Posterior cingulate gyrus (tissue), 11 donors: ENCODE measurements at places on chromosomes 7 and 10.

- no peak for DNase-seq
These were observed 162.7 kb downstream of the PLCE1 start for GRCh38 chr10:94156453-94156852.

DNA sequence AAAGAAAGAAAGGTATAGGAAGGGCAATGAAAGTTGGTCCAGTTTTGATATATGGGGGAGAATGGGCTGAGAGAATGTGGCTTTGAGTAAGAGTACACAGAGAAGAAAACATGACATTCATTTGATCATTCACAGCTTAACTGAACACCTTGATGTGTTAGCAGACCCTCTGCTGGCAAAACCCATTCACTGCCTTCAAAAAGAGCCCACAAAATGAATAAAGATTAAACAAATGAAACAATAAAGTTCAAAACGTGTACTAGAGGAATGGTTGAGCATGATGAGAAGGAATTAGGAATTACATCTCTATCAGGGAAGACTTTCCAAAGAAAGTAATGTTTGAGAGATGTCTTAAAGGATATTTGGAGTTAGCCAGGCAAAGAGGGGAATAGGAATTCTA is 2.1 kb downstream of the WEE2 start:
- no peak for DNase-seq

DNA sequence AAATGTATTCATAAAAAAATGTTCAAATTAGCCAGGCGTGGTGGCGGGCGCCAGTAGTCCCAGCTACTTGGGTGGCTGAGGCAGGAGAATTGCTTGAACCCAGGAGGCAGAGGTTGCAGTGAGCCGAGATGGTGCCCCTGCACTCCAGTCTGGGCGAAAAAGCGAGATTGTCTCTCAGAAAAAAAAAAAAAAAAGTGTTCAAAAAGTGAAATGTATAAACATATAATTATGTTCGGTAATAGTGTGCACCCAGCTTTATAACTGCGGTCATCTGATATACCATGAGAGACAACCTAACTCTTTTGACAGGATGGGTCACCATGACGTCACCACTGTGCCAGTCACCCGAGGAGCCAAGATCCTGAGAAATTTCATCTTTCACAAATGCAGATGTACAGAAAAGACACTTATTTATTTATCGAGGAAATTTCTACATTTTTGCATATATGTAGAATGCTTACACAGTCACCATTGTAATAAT is 594 bp upstream of the RP9 start:
- no peak for DNase-seq

- DNase-seq: no peak
These were observed 83.5 kb downstream of the SGMS1 start for GRCh38 chr10:50540069-50540825.

- DNase-seq: no peak
These were observed 77.5 kb upstream of the YAE1 start for GRCh38 chr7:39488467-39489393.

- no peak for DNase-seq
These were observed 15.4 kb downstream of the BBIP1 start for GRCh38 chr10:110903280-110904278.

DNA sequence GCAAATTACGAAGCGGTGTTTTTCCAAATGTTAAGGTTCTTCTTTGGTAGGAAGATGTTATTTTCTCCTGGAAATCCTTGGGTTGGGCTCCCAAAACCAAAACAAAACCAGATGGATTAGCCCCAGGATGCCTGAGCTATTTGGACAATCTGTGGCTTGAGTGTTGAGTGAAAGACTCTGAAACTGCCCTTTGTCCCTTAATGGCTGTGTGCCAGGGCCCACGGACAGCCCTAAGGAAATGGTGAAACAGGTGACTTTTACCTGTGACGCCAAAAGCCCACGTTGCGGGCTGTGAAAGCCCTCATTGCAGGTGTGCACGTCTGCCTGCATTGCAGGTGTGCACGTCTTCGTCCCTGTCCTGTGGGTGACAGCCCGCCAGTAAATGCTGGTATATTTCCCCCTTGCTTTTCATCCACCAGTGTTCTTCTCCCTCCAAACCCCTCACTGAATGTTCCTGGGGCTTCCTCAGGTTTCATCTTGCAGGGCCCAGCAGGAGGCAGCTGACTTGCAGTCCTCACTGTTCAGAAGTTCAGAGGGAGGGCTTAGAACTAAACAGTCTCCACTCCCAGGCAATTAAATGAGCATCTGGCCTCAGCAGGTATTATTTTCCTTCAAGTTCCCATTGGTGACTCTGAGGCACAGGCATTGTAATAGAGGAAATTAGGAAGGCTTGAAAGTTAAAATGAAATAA is 10.7 kb downstream of the PFKP start:
- no peak for DNase-seq

DNA sequence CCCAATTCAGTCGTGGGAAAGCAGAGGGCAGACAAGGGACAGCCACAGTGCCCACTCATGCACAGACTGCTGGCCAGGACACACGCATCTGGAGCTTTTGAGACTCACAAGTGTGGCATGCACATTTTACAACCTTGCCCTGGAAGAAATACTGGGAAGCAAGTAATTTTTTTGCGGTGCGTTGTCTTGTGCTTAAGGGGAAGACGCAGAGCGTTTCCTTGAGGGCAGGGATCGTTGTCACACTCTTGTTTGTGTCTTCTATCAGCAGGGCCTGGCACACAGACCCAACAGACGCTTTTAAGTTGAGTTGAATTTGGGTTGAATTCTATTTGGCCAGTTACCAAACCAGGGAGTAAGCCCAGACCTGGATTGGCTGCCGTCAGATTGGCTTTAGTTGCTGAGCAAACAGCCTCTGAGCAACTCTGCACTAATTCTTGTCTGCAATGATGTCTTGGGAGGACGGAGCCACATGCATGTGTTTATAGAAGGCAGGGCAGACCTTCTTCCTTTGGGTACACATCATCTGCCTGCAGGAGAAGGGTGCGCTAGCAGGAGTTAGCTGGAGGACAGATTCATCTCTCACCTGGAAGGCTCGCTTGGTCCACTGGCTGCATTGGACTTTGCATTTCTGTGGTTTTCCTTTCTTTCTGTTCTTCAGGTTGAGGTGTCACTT is 38.4 kb downstream of the IL2RA start:
- DNase-seq: no peak

GRCh38 chr10:125707541-125708468 is 11.7 kb upstream of the EDRF1 start:
- DNase-seq: no peak

GRCh38 chr7:82471351-82472020 is 27.9 kb upstream of the CACNA2D1 start:
- DNase-seq: no peak

DNA sequence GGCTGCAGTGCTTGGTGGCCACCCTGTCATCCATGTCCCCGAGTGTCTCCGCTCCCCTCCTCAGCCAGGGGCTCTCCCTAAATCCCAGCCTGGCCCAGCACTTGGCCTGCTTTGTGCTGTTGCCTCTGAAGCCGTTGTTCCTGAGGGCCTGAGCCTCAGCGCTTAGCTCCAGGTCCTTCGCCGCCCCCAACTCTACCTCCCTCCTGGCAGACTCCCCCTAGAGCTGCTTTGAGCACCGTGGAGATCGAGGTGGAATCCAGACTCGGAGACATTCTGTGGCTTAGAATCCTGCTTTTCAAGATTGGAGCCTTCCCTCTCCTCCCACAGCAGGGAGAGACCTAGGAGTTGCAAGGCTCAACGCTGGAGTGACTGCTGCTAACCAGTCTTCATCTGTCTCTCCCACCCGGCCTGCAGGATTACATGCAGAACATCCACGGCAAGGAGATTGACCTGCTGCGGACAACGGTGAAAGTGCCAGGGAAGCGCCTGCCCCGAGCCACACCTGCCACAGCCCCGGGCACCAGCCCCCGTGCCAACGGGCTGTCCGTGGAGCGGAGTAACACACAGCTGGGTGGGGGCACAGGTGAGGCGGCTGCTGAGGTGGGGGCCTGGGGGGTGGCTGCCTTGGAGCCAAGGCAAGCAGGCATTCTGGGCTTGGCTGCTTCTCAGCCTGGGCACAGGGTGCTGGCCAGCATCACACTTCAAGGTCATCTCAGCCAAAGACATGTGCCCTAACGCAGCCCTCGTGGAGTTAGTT is 33.3 kb downstream of the GBX1 start:
- no peak for DNase-seq

DNA sequence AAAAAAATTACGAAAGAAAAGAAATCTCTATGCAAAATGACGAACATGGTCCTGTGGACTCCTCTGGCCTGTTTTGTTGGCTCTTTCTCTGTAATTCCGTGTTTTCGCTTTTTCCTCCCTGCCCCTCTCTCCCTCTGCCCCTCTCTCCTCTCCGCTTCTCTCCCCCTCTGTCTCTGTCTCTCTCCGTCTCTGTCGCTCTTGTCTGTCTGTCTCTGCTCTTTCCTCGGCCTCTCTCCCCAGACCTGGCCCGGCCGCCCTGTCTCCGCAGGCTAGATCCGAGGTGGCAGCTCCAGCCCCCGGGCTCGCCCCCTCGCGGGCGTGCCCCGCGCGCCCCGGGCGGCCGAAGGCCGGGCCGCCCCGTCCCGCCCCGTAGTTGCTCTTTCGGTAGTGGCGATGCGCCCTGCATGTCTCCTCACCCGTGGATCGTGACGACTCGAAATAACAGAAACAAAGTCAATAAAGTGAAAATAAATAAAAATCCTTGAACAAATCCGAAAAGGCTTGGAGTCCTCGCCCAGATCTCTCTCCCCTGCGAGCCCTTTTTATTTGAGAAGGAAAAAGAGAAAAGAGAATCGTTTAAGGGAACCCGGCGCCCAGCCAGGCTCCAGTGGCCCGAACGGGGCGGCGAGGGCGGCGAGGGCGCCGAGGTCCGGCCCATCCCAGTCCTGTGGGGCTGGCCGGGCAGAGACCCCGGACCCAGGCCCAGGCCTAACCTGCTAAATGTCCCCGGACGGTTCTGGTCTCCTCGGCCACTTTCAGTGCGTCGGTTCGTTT is 83.5 kb upstream of the SLF2 start:
- DNase-seq: no peak

DNA sequence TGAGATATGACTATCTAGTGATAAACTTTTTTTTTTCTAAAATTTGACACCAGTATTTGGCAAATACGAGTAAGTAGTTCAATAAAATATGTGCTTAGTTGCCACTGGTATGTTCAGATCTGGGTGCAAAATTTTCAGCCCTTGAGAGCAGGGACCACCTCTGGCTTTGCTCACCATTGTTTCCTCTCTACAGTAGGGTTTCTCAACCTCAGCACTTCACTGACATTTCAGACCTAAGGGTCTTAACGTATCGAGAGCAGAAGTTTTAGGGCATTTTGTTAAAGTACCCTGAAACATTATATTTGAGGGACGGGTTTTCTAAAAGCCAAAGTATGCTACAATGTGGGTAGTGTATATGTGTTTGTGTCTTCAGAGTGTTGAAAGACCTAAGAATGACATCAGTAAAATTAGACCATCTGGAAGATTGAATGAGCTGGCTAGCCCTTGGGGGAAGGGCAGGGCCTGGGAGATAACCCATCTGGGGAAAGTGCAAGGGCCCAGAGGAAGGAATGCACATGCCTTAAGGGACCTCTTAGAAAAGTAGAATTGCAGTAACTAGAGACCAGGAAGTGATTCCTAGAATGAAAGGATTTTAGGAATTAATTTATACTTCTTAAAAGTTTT is 11.8 kb downstream of the BZW2 start:
- DNase-seq: no peak

- peak; percentile 5 for DNase-seq
These were observed 37.0 kb downstream of the ADAP1 start for GRCh38 chr7:917255-918117.

GRCh38 chr7:48067475-48067874 is 21.6 kb upstream of the UPP1 start:
- DNase-seq: no peak

- DNase-seq: no peak
These were observed 192.6 kb downstream of the CDCA7L start for GRCh38 chr7:21753071-21753470.

- DNase-seq: no peak
These were observed 3.5 kb downstream of the STK31 start for GRCh38 chr7:23713285-23714149.

GRCh38 chr7:22759721-22760120 is 32.7 kb downstream of the IL6 start:
- no peak for DNase-seq

DNA sequence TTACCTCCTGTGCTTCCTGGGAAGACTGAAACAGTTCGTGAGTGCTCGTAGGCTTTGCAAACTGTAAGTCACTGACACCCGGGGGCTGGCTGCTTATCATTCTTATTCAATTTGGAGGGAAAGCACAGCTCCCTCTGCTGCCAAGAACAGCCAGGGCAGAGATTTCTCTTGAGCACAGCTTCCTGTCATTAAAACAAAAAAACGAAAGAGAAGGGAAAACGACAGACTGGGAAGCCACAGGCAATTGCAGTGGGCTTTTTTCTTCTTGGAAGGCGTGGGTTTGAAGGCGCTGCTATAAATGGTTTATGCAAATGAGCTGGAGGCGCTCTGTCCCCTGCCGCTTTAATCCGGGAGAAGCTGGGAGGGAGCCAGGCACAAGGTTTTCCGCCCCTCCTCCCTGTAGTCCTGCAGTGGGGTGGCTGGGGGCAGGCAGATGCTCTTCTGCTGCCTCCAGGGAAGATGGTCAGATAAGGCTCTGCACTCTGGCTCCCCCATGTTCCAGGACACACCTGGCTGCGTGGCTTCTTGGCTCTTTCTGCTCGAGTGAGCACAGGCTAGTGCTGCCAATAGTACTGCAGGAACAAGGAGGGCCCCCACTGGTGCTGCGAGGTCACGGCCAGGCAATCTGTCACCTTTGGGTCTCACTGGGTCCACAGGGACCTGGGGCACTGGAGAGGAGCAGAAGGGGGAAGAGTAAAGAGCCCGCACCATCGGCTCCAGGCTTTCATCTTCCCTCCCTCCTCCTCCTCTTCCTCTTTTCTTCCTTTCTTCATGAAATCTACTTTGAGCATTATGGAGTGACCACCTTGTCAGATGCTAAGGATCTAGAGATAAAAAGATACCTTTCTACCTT is 49.5 kb downstream of the NEURL1 start:
- no peak for DNase-seq

- no peak for DNase-seq
These were observed 66.4 kb downstream of the RAMP3 start for GRCh38 chr7:45223728-45224630.

DNA sequence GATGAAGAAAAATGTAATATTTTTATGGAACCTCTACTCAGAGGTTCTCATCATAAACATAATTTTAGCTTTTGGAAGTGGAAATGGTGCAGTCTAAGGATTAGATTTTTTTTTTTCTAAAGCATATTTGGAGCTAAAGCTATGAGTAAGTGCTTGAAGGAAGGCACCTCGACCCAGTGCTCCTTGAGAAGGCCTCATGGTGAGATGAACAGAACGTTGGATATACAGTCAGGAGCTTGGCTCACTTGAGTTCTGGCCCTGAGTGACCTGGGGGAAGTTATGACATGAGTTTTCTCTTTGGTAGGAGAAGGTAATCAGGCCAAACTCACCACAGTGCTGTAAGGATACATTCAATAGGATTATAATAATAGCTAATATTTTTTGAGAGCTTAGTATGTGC is 163.3 kb downstream of the JCAD start:
- no peak for DNase-seq

GRCh38 chr10:117005026-117005526 is at the start of gene SHTN1:
Gene SHTN1 (minus strand): TSS chr10:117005187. CDS start chr10:117005079, 108 bp downstream.
- DNase-seq: peak; percentile 80

DNA sequence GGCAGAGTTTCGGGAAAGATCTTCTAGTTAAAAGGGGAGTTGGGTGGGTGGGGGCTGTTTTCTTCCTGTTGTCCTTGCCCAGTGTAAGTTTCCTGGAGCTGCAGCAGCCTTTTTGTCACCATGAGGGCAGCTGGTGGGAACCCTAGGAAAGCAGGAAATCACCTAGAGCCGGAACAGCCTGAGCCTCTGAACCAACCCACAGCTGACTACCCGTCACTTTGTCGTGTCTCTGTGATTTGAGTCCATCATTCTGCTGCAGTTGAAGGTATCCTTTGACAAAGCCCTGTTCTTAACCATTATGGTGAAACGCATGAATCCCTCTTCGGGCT is 1.2 kb upstream of the C10orf143 start:
- DNase-seq: no peak
